ENCODE measurements at places on chromosomes 11 and 22.

DNA sequence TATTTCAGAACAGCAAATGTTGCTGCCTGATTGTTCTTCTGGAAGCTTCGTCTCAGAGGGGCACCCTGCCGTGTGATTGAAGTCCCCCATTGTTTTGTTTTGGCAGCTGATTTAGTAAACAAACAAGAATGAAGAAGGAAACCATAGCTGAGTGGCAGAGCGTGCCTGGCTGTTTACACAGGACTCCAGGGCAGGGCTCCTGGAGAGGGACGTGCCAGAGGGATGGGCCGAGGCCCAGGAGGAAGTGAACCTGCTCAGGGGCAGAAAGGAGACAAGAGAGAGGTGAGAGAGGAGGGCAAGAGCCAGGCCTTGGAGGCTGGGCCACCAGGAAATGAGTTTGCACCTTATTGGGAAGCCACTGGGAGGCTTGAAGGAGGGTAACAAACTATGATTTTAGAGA is 85.5 kb upstream of the B3GAT1 start:
- DNase-seq, result peak; percentile 83

- DNase-seq, result no peak
Observed at GRCh38 chr11:73889019-73889418, 12.2 kb downstream of the PAAF1 start.

DNA sequence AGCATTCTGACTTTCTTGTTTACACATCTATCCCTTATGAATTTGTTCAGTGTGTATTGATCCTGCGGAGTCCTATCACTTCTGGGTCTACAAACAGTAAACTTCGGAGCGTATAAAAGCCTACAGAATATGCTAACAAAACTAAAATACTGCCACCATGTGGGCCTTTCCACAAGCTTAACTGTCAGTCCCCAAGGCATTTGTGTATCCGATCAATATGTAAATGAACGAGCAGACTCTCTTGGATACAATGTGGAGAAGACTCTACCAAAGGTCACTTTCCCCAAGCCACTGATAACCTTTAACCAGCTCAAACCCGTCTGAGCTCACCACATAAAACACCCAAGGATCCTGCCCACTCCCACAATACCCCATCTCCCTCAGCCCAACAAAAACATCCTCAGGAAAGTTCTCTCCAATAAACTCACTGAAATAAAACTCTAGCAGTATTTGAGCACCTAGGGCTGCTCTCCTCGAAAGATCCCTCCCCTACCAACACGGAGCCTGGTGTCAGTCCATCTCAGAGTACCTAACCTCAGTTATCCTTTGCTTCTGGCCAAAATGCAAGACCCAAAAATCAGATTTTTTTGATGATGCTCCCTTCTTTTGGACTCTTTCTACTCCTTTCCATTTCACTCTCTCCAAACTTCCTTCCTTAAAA is 17.8 kb downstream of the ADA2 start:
- DNase-seq, result no peak

DNA sequence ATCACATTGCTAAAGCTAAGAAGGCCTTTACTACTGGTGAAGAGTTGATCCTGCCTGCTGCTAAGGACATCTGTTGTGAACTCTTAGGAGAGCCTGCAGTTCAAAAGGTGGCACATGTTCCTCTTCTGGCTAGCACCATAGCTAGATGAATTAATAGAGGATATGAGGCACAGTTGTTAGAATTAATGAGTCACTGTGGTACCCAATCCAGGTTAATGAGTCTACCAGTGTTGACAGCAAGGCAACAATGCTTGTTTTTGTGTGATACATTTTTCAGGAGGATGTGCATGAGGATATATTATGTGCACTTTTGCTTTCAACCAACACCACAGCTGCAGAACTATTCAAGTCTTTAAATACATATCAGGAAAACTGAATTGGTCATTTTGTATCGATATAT is 12.0 kb downstream of the C11orf58 start:
- no peak for DNase-seq

DNA sequence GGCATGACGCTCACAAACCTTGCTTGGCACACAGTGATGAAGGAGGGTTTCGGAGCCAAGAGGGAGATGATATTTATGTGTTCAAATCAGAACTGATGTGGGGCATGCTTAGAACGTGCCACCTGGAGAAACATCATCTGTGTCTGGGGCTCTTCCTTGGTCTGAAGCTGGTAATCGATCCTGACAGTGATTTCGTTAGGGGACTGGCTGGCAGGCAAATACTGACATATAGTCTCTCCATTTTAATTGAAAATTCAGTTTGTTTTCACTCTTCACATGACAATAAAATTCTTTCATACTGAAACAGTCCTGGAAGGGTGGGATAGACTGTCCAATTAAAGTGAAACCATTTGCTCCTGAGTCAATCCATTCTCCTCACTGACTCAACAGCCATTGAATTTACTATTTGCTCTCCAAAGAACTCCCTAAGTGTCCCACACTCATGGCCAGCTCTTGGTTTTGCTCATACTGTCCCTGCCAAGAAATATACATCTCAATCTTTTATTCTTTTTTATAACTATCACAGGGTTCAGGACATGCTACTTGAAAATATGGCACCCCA is 134.8 kb downstream of the TRPC6 start:
- DNase-seq, result no peak

GRCh38 chr11:44377914-44378321 is 68.0 kb upstream of the ALX4 start:
- no peak for DNase-seq

- DNase-seq, result no peak
Observed at GRCh38 chr11:128552783-128553661, 34.3 kb downstream of the ETS1 start.

DNA sequence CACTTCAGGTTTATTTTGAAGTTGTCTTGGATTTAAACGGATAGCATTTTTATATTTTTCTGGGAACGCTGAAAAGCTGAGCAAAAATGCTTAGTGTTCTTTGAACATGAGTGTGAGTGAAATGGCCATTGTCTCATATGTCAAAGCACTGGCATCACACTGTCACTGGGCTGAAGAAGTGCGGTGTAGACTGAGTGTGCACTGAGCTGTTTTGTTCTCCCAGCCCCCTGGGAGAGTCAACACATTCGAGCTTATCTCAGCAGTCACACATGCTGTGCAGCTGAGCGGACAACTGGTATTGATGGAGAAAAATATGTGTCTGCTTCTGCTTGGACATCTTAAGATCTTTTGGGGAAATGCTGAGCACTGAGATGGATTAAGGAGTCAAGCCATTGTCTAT is 90.8 kb downstream of the TECTA start:
- DNase-seq, result no peak

- DNase-seq, result no peak
Observed at GRCh38 chr11:62980133-62980760, 4.5 kb downstream of the SLC22A6 start.

DNA sequence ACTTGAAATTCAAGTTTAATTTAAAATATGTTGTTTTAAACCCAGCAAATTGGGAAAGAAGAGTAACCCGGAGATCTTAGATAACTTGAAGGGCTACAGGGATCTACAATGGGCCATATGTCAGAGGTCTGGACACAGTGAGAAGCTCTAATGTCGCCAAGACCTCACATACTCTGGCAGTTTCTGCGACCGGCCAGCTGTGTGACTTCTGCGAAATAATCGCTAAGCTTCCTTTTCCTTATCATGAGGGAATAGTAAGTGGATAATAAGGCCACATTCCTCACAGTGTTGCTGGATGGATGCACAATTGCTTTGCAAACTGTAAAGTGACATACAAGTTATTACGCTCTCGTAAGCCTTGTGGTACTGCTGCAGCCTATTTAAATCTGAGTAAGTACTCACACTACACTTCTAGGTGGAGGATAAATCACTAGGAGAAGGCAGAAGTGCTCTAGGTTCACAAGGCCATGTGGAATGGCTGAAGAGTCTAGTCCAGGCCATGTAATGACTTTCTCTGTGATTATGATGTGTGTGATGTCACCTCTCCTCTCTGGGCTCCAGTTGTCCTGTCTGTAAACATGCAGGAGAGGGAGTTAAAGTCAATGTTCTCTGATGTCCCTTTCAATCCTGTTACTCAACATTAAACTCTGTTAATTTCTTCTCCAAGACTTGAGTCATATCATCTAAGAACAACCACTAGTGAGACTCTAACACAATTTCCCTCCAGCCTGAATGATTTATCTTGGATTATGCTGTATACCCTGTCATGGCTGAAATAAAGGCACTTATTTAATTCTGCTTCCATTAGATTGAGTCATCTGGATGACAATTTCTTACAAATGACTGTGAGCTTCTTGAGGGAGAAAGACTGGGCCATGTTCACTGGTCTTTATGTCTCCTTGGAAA is 192.6 kb upstream of the NARS2 start:
- DNase-seq, result no peak

GRCh38 chr11:98183034-98183433 is 837.7 kb upstream of the CNTN5 start:
- DNase-seq, result no peak

- DNase-seq, result no peak
Observed at GRCh38 chr11:25039165-25039564, 542.3 kb downstream of the LUZP2 start.

GRCh38 chr11:6142936-6143335 is 27.2 kb downstream of the OR52B2 start:
- DNase-seq, result no peak

- DNase-seq, result no peak
Observed at GRCh38 chr11:88301488-88302140, 35.9 kb downstream of the CTSC start.

GRCh38 chr11:14073849-14074476 is 111.4 kb downstream of the SPON1 start:
- DNase-seq, result no peak

GRCh38 chr11:36142439-36142838 is 146.8 kb downstream of the COMMD9 start:
- DNase-seq, result no peak
